ENCODE measurements at places on chromosomes 11 and 22.

DNA sequence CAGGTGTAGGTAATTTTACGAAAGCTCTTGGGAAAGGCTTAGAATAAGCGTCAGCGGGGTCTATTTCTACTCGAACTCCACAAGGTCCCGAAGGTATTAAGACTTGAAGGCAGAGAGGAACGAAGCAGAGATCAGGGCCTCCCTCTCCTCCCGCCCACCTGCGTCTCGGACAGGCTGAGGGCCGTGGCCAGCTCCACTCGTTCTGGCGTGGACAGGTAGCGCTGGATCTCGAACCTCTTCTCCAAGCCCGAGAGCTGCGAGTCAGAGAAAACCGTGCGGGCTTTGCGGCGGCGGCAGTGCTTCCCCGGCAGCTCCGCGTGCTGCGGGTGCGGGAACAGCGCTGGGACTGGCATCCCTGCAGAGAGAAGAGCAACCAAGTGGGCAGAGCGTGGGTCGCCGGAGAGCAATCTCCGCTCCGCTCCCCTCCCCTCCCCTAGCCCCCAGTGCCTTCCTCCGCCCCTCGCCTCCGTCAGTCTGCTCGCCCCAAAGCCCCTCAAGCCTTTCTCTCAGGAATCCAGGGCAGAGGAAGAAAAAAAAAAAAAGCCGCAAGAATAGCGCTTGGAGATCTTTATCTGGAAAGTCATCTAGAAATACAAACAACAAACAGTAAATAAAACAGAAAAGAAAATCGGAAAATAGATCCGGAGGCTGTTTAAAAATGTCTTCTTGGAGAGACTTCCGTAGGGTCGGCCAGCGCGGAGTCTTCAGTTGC is 2.4 kb downstream of the BSX start:
- DNase-seq = no peak

DNA sequence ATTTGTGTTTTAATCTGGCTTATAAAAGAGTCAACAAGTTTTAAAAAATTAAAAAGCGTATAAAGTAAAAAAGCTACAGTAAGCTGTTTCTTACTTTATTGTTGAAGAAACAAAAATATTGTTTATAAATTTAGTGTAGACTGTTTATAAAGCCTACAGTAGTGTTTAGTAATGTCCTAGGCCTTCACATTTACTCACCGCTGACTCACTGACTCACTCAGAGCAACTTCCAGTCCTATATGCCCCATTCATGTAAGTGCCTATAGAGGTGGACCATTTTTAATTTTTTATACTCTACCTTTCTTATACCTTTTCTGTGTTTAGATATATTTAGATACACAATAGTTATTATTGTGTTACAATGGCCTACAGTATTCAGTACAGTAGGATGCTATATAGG is 12.2 kb downstream of the MPPED2 start:
- no peak for DNase-seq

DNA sequence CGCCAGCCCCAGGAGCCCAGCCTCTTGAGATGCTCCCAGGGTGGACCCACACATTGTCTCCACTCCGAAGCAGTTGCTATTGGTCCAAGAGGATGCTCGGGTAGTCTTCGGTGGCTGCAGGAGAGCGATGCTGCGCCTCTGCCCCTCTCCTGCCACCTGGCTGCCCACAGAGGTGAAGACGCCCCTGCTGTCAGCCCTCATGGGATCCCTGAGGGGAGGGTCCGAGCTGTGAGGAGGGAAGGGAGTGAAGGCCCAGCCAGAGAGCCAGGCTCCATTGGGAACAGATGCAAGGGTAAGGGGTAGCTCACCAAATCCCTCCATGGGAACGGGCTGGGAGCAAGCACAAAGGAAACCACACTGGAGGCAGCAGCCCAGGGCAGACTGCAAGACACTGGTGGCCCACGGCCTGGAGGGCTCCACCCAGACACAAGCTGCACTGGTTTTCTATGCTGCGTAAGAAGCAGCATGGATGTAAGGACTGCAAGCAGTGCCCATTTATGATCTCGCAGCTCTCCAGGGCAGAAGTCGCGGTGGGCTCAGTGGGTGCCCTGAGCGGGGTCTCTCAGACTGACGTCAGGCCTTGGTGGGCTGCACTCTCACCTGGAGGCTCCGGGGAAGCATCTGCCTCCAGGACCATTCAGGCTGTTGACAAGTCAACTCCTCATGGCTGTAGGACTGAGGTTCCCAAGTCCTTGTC is 15.7 kb downstream of the TSPAN32 start:
- no peak for DNase-seq

DNA sequence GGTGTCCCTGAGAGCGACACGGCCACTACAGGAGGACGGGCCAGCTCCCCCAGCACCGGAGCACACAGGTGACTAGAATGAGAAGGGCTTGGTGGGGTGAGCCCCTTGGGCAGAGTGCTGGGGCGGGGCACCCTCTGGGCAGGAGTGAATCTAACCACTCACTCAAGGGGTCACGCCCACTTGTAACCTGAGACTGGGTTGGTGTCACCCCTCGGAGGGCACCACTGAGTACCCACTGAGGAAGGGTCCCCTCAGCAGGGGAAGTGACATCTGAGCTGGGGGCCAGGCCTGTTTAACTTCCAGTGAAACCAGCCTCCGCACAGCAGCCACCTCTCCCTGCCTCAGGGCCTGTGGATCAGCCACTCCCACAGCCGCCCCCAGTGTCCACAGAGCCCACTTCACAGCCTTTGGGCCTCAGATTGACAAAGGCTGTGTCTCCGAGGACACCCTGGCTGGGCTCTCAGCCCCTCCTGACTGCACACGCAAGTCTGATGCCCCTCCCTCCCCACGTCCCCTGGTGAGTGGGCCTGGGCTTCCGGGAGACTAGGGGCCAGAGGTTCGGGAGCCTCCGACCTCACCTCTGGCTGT is 5.6 kb downstream of the GATD1 start:
- DNase-seq = no peak

DNA sequence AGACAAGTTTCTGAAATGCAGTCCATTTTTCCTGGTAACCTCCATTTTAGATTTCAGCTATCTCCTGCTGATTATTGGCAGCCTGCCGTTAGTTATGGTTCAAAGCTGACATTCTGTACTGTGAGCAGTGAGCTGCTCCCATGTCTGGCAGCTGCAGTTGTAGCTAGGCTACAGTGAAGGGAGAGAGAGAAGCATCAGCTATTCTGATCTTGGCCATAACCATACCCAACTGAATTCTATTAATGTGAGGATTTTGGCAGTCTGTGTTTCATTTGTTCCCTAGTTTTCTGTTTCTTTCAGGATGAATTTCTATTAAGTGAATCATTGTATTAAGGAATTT is 33.4 kb downstream of the SIK2 start:
- DNase-seq = no peak

GRCh38 chr11:64227405-64227956 is 1.4 kb downstream of the NUDT22 start:
- DNase-seq = no peak

DNA sequence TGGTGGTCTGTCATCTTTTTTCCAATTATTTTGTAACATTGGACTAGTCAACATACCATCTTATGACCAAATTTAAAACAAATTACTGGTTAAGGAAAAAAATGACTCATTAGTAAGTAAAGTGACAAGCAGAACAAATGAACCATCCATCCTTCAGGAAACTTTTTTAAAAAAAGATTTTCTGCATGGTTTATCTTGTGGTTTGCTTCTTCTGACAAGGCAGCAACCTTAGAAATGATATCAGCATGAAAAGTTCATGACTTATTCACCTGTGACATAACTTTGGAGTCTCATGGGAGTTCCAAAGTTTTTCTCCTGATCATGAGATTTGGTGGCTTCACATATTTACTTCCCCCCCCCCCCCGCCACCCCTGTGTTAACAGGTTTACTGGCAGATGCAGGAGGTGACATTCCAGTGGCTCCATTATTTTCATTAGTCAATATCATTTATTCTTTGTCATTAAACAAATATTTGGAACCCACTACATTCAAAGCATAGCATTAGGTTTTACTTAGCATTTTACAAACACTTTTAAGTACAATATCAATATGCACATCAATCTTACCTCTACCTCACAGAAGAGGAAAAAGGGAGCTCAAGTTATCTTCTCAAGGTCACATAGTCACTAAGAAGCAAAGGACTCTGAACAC is 40.7 kb downstream of the DCUN1D5 start:
- DNase-seq = no peak

DNA sequence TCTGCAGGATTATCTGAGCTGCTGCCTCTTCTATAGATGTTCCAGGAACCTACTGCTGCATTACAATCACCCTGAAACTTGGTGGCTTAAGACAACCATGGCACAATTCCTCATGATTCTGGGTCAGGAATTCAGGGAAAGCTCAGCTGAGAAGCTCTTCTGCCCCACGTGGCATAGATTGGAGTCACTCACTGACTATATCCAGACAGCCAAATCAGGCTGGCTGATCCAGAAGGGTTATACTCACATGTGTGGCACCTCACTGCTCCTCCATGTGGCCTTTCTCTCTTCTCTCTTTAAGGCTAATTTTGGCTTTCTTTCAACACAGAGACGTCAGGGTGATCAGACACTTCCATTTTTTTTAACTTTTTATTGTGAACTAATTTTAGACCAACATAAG is 125.5 kb downstream of the BBOX1 start:
- DNase-seq = no peak

DNA sequence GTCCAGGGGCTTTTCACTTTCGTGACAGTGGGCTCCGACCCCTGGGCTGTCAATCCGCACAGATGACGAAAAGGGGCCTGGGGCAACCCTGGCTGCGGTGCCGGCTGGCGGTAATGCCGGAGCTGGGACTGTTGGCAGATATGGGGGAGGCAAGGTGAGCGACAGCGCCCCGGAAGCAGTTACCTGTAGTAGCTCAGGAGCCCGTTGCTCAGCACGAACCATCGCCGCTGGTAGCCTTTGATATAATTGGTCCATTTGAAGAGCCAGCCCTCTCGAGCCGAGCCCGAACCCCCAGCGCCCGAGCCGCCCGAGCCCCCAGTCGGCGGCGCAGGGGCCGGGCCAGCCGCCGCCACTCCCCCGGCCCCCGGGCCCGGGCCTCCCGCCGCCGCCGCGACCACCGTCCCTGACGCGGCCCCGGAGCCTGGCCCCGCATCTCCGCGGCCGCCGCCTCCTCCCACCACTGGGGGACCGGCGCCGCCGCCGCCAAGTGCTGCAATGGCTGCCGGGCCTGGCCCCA is 396 bp downstream of the OSBP start:
- peak; percentile 64 for DNase-seq

DNA sequence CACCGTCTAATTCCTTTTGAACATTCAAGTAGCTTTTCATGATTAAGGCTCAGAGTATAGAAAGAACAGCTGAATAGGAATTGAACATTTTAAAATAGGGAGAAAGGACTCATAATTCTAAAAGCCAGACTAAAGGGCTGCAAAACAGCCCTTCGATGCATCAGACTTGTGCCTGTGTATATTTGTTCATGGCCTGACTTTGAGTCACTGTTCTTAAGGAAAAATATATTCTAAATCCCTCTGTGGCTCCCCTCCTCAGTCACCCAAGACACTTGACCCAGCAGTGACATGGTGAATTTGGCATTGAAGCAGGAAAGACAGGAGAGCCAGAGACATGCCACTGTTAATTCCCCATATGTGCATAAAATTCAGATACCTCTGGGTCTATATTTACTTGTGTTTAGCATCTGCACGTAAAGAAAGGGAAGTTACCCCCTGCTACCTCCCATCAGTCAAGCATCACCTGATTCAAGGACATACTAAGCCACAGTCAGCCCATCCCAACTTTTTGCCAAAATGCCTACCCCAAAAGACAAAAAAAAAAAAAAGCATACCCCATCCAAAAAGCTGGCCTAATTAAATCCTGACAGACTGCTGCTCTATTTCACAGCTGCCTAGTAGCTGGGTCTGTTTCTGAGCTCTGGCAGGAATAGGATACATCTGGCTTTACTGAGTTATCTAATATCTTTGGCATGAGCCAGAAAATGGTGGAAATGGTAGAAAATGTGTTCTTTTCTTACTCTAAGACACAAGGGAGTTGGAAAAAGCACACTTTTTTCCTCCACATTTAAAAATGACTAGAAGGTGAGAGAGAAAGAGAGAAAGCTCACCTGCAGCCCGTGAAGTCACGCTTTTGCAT is 93.5 kb downstream of the COMMD9 start:
- DNase-seq = no peak

- DNase-seq = no peak
Observed at GRCh38 chr11:37092487-37092886, 494.5 kb upstream of the RAG2 start.

- DNase-seq = no peak
Observed at GRCh38 chr11:1345737-1346513, 36.5 kb upstream of the TOLLIP start.

DNA sequence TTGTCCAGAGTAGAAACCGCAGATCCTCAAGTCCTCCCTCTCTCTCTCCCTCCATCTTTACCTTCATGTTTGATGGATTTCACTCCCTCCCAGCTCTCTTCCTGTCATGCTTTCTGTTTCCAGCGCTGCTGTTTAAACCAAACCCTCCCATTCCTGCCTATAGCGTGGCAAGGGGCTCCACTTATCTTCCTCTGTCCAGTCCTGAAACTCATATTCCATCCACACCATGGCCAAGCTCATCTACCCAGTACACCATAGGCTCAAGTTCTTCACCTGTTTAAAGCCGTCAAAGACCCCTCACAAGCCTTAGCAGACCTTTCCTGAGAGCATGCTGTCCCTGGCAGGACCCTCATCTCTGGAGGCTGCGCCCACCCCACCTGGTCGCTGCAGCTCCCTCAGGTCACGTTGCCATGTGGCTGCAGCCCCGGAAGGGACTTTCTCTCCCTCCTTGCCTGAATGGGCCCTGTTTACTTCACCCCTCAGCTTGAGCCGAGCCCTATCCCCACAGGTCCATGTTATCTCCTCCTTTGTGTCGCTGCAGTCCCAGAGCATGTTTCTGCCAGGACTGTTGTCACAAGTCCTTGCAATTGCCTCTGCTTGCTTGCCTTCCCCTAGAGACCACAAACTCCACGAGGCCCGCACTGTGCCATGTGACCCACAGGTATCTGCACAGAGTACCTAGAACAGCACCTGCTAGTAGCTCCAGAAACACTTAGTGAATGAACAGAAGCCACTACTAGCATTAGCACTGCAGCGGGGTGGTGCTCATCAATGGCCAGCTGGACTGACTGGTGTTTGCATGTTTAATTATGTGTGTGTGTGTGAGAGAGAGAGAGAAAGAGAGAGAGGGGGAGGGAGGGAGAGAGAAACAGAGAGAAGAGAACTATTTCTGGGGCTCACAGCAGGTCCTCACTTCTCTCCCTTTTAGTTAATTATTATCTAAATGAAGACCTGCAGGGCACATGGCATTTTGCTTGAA is 149.4 kb upstream of the SNX19 start:
- no peak for DNase-seq

DNA sequence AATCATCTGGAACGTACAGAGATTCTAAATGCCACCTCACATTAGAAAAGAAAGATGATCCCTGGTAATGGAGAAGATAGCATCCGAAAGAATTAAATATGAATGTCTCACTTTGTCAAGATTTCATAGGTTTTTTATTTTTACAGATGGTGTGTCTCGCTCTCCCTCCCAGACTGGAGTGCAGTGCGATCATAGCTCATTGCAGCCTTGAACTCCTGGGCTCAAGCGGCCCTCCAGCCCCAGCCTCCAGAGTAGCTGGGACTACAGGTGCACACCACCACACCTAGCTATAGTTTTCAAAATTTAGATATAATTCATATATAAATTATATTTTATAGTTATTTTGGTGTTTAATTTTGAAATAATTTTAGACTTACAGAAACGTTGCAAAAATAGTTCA is 16.7 kb upstream of the SMTN start:
- no peak for DNase-seq

All from activated CD4-positive, CD25-positive, alpha-beta regulatory T cell treated with anti-CD3 and anti-CD28 coated beads, Interleukin-2, amount 50 U/mL, for 72 hours (primary cell).